ENCODE measurements at places on chromosomes 1 and 21. TPM values are rescaled to one million over a fixed set of nuclear protein-coding genes. Genes with fewer than 3 reads are reported as not detected.
A peak's percentile ranks its signal among the peaks of the same experiment; 100 is the strongest.

DNA sequence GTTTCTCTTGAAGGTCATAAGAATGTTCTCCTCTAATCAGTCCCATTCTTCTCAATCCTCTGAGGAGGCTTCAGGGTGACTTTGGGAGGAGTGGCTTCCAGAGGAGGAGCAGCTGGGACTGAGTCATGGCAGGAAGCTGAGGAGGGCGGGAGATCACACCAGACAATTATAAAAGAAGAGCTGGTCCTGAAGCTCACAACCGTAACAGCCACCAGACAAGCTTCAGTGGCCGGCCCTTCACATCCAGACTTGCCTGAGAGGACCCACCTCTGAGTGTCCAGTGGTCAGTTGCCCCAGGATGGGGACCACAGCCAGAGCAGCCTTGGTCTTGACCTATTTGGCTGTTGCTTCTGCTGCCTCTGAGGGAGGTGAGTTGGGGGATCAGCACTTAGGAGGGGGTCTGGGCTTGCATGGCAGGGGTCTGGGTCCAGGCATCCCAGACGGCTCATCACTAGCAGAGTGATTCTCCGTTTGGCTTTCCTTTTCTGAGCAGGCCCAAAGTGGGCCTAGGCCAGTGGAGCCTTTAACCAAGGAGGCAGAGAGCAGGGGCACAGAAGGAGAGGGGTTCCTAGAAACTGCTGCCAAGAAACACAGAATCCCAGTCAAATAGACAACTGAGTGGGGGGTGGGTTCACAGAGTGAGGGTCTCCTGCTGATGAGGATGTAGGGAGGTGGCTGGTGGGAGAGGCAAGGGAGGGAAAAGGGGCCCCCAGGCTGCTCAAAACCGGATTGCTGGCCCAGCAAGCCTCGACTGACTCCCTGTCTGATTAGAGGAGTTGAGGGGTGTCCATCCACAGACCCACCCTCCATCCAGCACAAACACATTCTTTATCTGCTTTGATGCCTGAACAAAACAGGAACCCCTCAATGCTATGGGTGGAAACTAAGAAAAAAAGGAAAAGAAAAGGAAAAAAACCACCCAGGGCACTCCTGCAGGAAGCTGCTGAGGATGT is at the start of gene ECM1:
Gene ECM1, plus strand, starts transcription at position 198 of the 953 bp plus-strand sequence. Its CDS starts 101 bp downstream, at position 299.
- DNase-seq, result peak; percentile 66

The HPCAL4 gene
- not detected for polyA plus RNA-seq

DNA sequence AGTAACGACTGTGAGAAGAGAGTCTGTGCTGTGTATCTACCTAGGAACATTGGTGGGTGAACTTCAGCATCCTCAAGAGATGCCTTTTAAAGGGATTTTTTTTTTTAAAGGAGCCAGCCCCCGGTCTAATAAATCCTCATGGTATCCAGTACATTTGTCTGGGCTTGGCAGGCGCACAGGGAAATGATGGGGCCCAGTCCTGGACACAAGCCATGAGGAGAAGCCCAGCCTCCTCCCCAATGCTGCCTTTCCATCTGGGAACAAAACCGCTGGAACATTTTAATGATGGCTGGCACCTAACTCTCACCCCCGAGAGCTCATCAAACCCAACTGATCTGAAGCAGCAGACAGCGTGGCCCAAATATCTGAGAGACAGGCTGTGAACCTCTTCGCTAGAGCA is 64.2 kb downstream of the ACOT7 start:
- DNase-seq, result no peak

The KCNJ15 gene
- 24.5 TPM for polyA plus RNA-seq
